Muscle of leg (tissue), 16 donors: ENCODE measurements at places on chromosomes 3 and 15.

- DNase-seq = no peak
Observed at GRCh38 chr15:79172801-79173460, 82.4 kb upstream of the RASGRF1 start.

- no peak for DNase-seq
Observed at GRCh38 chr3:158494673-158495072, 76.3 kb upstream of the MLF1 start.

- DNase-seq = peak; percentile 30
Observed at GRCh38 chr3:48268381-48268935, 27.6 kb downstream of the ZNF589 start.

DNA sequence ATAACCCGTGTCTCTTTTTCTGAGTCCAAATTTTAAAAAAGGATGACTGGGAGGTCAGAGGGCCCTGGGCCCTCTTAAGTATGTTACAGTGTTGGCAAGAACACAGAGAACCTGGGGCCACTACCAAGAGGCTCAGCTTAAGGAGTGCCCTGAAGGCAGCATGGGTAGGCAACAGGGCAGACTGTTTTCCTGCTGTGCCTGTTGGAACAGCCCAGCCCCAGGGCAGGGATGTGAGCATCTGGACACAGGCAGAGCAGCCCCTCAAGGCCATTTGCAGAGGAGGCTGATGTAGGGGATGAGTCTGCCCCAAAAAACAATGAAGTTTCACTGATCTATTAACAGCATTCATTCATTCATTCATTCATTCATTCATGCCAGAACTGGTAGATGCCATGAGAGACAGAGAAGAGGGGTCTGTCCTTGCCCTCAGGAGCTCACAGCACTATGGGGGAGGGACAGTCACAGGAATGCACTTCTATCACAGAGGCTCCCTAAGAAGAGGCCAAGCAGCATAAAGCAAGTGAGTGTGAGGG lies 2.2 kb upstream of the LTF start:
- DNase-seq = no peak

GRCh38 chr3:14548321-14548729 lies 8.2 kb upstream of the GRIP2 start:
- peak; percentile 88 for DNase-seq

GRCh38 chr3:63972196-63972595 lies 51.1 kb downstream of the PSMD6 start:
- peak; percentile 13 for DNase-seq

DNA sequence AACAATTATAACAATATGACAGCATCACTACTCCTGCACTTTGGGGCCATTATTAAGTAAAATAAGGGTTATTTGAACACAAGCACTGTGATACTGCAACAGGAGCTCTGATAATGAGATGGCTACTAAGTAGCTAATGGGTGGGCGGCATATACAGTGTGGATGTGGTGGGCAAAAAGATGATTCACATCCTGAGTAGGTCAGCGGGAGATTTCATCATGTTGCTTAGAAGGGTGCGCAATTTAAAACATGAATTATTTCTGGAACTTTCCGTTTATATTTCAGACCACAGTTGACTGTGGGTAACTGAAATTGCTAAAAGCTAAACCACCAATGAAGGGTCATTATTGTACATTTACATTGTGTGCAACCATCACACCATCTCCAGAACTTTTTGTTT lies 42.3 kb downstream of the FBXO22 start:
- no peak for DNase-seq

- DNase-seq = peak; percentile 39
Observed at GRCh38 chr15:64754663-64755426, 20.5 kb downstream of the RBPMS2 start.

- no peak for DNase-seq
Observed at GRCh38 chr15:78024883-78025282, 52.6 kb downstream of the TBC1D2B start.

- DNase-seq = no peak
Observed at GRCh38 chr3:197258168-197258755, 40.1 kb downstream of the DLG1 start.
